ENCODE measurements at places on chromosomes 3 and 15. TPM values are rescaled to one million over a fixed set of nuclear protein-coding genes. Genes with fewer than 3 reads are reported as not detected.
A peak's percentile ranks its signal among the peaks of the same experiment; 100 is the strongest.

GRCh38 chr3:187623285-187623814 lies 46.8 kb downstream of the SST start:
- no peaks in the 10 kb centered on the region for H3K36me3 ChIP-seq
- H3K4me1 ChIP-seq = no peaks in the 10 kb centered on the region
- H3K4me3 ChIP-seq = no peak overlapping the region
- no peak overlapping the region for H3K27ac ChIP-seq
- no peak for DNase-seq

DNA sequence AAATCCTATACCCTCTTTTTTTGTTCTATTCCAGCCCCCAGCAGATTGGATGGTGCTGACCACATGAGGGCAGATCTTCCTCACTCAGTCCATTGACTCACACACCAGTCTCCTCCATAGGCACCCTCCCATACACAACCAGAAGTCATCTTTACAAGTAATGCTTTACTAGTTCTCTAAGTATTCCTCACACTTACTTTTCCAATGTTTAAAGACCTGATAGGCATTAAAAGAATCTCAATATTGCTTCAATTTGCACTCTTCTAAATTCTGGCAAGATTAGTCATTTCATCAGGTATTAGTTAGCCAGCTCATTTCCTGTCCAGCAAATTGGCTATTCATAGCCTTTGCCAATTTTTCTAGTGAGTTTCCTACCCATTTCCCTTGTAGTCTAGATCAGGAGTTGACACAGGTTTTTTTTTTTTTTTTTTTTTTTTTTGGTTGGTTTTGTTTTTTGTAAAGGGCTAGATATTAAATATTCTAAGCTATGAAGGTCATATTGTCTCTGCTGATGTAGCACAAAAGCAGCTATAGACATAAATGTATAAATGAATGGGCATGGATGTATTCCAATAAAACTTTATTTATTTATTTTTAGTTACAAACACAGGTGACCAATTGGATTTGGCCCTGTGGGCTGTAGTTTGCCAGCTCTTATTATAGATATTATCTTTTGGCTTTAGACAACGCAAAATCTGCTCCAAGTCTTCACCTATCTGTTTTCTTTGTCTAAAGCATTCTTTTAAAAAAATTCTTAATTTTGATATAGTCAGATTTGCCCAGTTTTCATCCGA lies 76.1 kb downstream of the ABHD5 start:
- no peak for DNase-seq
- no peak overlapping the region for H3K4me3 ChIP-seq
- H3K36me3 ChIP-seq = no peaks in the 10 kb centered on the region
- no peak overlapping the region for H3K27ac ChIP-seq

DNA sequence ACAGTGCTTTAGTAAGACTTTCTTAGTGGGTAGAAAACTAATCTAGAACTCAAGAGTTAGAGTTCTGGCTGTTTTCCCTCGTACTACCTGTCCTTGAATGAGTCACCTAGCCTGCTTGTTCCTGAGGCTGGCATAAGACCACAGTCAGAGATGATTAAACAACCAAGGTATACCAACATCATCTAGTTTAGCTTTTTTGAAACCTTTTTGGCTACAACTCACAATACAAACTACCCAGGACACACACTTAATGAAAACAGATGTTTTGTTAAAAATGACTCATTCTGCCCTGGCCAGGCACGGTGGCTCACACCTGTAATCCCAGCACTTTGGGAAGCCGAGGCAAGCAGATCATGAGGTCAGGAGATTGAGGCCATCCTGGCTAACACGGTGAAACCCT lies 4.6 kb downstream of the MCCC1 start:
- H3K4me3 ChIP-seq = no peak overlapping the region
- H3K27me3 ChIP-seq = no peaks in the 10 kb centered on the region
- no peaks in the 10 kb centered on the region for H3K4me1 ChIP-seq
- no peak overlapping the region for H3K27ac ChIP-seq
- no peak for DNase-seq
- H3K36me3 ChIP-seq = peaks cover 20% of the 10 kb centered on the region

GRCh38 chr15:75705854-75706681 lies 6.6 kb downstream of the CSPG4 start:
- no peaks in the 10 kb centered on the region for H3K27me3 ChIP-seq
- peaks cover 50% of the 10 kb centered on the region for H3K4me1 ChIP-seq
- peak overlapping the region; percentile 0 for H3K4me3 ChIP-seq
- H3K27ac ChIP-seq = peak overlapping the region; percentile 91
- H3K36me3 ChIP-seq = peaks cover 19% of the 10 kb centered on the region

DNA sequence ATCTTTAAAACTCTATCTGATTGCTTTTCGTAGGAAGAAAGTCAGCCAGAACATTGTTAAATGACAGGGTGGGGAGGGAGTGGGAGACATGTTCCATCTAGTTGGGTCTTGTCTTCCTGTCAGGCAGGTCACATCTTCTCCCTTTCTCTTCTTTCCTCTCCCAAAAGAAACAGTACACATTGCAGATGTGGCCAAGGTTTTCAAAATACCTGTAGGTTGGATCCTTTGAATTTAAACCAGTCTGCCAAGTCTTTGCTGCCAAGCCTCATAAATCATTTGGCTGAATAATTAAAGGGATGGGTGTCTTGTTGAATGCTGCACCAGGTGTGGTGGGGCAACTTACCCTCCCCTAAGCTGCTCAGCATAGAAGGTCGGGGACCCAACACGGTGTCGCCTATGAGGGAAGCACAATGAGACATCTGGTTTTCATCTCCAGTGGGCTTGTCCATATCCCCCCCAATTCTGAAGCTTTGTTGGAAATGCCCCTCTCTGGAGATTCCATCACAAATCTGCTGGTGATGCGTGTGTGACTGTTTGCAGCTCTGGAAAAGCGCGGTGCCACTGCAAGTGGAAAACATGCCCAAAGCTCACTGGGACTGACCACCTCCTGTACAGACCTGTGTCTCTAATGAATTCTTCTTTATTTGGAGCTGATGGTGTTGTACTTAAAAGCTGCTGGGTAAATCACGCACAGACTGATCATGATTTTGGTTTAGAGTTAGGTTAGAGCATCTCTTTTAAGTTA lies 112.6 kb downstream of the FILIP1L start:
- H3K4me1 ChIP-seq = peaks cover 18% of the 10 kb centered on the region
- no peaks in the 10 kb centered on the region for H3K36me3 ChIP-seq
- DNase-seq = no peak
- H3K27ac ChIP-seq = peak overlapping the region; percentile 27

DNA sequence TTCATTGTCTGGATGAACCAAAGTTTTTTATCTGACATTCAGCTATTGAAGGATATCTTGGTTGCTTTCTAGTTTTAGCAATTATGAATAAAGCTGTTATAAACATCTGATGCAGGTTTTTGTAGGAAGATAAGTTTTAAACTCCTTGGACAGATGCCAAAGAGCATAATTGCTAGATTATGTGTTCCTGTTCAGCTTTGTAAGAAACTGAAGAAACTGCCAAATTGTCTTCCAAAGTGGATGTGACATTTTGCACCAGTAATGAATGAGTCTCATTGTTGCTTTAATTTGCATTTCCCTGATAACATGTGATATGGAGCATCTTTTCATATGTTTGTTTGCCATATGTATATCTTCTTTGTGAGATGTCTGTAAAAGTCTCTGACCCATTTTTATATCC lies 239.9 kb upstream of the TTC14 start:
- H3K4me1 ChIP-seq = no peaks in the 10 kb centered on the region
- no peak for DNase-seq
- H3K36me3 ChIP-seq = no peaks in the 10 kb centered on the region
- H3K27ac ChIP-seq = no peak overlapping the region
- no peaks in the 10 kb centered on the region for H3K27me3 ChIP-seq
- no peak overlapping the region for H3K4me3 ChIP-seq

DNA sequence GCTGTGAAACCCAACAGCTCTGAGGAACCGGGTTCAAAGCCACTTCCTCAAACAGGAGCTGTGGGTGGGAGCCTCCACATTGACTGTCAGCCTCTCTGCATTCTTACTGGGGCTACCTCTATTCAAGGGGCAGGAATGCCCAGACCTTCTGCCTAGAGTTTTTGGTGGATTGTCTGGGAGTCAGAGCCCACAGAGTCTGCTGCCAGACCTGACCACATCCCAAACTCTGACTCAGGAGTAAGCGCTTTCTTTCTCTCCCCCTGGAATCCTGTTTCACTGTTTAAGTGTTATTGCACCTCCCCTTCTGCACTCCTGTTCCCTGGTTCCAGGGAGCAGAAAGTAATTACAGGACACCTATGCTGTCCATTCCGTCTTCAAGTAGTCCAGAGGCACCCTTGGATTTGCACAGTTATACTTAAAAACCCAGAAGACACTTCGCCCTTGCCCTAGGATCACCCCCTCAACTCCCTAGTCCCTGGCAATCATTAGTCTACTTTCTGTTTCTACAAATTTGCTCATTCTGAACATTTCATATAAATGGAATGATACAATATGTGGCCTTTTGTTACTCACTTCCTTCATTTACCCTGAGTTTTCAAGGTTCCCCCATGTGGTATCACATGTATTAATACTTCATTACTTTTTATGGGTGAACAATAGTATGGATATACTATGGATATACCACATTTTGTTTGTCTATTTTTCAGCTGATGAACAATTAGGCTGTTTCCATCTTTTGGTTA lies 37.9 kb upstream of the TJP1 start:
- no peaks in the 10 kb centered on the region for H3K27me3 ChIP-seq
- no peak for DNase-seq
- H3K4me3 ChIP-seq = no peak overlapping the region
- no peak overlapping the region for H3K27ac ChIP-seq
- no peaks in the 10 kb centered on the region for H3K36me3 ChIP-seq

DNA sequence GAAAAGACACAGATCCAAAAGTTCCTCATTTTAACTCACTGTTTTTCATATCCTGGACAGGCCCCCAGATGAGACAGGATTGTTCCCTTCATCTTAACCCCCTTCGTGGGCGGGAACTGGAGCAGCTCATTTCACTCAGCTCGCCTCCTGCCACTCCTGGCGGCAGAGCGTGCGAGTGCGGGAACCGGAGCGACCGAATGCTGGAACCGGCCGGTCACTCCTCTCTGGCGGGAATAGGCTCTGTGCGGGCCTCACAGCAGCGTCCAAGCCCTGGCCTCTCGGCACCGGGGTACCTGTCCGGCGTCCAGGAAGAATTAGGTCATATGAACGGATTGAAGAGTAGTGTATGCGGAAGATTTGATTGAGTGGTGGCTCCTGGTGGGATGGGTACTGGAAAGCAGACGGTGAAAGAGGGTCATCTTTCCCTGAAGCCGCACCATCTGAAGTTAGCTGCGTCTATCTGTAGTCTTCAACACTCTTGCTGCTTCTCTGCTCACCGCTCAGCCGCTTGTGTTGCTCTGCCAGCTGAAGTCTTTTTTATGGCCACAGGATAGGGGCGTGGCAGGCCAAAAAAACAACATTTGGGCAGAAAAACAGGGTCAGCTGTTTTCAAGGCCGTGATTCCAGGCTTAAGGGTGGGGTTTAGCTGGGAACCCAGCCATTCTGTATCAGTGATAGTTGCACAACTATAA lies 42.3 kb upstream of the FXR1 start:
- H3K27ac ChIP-seq = peak overlapping the region; percentile 54
- no peaks in the 10 kb centered on the region for H3K4me1 ChIP-seq
- no peaks in the 10 kb centered on the region for H3K36me3 ChIP-seq

Gene EFCAB12
- not detected for total RNA-seq

Gene ZNF385D
- total RNA-seq = 32.0 TPM

DNA sequence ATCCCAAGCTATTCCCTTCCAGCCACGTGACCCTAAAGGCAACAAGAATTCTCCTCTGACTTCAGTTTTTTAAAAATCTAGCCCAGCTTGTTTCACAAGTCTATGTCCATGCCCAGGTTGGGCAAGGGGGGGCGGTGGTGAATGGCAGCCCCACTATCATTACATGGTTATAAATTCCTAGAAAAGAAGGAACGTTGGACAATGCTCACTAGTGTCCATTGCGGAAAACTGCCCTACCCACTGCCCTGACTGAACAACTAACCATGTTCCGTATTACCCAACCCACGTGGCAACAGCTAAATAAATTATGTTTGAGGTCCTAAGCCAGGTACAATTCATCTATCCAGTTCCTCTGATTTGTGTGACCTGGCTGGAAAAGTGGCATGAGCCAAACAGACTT lies 8.7 kb upstream of the TAFA4 start:
- H3K4me1 ChIP-seq = no peaks in the 10 kb centered on the region
- no peaks in the 10 kb centered on the region for H3K27me3 ChIP-seq

DNA sequence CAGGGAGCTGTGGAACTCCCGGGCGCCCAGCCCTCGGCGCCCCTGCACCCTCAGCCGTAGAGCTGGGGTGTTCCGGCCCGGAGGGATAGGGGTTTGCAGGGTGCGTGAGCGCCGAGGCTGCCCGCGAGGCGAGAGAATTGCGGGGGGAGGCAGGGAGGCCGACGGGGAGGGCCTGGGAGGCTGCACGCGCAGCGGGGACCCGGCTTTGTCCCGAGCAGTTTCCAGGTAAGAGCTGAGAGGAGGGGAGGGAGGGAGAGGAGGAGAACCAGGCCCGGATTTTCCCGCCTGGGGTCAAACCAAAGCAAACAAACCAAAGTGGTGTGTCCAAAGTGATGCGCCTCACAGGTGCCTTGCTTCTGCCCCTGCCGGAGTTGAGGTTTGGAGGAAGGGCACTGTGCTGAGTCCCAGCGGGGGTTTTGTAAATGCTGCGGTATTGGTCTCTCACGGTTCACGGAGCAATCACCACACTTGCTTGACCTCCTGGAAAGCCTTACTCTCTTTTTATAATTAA lies 146.4 kb downstream of the TJP1 start:
- DNase-seq = no peak
- no peaks in the 10 kb centered on the region for H3K36me3 ChIP-seq
- no peaks in the 10 kb centered on the region for H3K4me1 ChIP-seq
- no peak overlapping the region for H3K27ac ChIP-seq

Gene ETV5
- total RNA-seq = 15.8 TPM

Gene SLC22A14
- not detected for total RNA-seq

DNA sequence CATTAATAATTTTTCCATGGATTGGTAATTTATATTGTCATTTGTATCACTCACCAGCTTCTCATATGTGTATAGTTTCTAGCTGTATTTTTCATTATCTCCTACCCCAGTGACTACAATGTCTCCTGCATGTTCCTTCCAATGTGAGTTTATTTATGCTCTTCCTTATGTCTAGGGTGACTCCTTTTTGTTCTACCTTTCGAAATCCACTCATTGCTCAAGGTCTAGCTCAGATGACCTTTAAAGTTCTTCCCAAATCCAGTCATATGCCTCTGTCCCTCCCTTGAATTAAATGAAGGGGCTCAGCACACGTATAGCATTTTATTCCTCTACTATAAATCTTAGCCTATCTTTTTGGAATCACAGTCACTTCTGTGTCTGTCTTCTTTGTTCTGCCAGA lies 53.0 kb downstream of the TMEM45A start:
- no peaks in the 10 kb centered on the region for H3K36me3 ChIP-seq
- no peak overlapping the region for H3K27ac ChIP-seq
- no peak for DNase-seq
- H3K27me3 ChIP-seq = no peaks in the 10 kb centered on the region
- H3K4me3 ChIP-seq = no peak overlapping the region

DNA sequence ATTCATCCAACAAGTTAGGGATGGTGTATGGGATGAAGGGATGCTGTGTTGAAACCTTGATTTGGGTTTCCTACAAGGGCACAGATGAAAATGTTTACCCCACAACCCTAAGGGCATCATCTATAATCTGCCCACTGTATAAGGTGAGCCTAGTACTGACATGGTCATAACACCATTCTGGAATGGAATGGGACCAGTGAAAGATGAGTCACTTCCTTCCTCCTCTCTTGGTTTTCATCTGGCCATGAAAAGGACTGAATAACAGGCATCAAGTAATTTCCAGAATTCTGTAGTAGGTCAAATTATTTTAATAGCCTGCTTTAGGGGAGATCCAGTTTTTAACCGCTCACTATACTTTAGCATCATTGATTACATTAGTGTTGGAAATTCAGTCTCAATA lies 538.6 kb downstream of the NR2F2 start:
- no peaks in the 10 kb centered on the region for H3K27me3 ChIP-seq
- no peaks in the 10 kb centered on the region for H3K4me1 ChIP-seq
- H3K27ac ChIP-seq = no peak overlapping the region
- no peaks in the 10 kb centered on the region for H3K36me3 ChIP-seq
- no peak overlapping the region for H3K4me3 ChIP-seq

Gene ACTL6A
- 23.9 TPM for total RNA-seq

All from ascending aorta (tissue), 2 donors.